ENCODE measurements at places on chromosomes 13 and 19.

- no peak for DNase-seq
Observed at GRCh38 chr19:48023518-48023917, 20.4 kb downstream of the CABP5 start.

DNA sequence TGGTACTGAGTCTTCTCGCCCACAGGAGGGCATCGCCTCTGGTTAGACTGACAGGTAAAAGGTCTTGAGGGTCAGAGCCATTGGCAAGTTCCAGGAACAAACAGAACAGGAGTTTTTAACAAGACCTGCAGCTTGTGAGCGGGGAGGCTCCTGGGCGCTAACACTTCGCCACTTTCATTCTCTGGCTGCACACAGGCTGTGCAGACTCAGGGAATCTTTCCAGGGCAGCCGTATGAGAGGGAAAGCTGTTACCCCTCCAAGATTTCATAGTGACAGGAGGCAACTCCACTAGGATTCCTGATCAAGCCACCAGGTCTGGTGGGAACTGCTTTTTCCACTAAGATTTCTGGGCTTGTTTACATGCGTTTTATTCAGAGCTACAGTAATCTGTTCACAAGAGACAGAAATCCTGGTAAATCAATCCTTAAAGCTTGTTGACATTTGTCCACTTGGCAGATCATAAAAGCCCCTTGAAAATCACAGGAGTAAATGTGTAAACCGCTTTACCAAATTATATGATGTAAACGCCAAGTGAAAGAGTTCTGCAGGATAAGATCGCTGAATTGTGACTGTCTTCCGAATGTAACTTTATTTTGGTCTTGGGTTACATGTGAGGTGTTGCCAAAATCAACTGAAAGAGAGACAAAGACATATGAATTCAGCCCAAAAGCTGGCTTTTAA lies 190.6 kb downstream of the MZT1 start:
- no peak for DNase-seq

DNA sequence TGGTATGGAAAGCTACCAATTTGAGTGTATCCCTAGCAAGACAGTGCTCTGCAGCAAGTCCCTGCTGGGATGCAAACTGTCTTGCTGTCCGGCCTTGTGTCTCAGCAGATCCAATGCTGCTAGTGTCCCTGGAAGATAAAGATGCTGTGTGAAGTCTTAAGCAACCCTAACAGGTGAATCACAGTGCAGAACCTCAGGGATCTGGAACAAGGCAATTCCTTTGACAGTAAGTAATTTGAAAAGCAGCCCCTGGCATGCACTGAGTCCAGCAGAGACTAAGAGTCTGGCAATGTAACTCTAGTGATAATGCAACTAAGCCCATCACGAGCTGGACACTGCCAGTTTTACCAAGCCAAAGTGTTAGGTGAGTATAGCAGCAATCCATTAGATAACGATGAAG lies 1.7 kb upstream of the UCHL3 start:
- no peak for DNase-seq

DNA sequence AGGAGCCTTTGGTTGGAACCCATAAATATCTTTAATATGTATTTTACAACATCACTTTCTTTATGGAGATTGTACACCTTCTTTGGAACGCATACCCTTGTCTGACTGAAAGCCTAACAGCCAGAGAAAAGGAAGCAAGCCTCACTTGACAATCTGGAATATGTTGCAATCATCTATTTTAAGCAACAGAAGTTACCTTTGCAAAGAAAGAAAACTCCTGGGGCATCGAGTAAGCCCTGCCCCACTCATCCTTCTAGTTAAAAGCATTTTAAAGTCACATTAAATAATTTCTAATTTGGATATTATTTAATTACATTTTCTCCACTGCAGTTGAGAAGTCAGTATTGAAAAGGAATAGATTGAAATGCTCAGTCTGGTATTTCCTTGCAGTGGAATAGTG lies 542.7 kb downstream of the MYO16 start:
- DNase-seq = no peak

Measured in WTC11 (cell line).